HFFc6 (cell line): ENCODE measurements at places on chromosomes 12 and 14.

DNA sequence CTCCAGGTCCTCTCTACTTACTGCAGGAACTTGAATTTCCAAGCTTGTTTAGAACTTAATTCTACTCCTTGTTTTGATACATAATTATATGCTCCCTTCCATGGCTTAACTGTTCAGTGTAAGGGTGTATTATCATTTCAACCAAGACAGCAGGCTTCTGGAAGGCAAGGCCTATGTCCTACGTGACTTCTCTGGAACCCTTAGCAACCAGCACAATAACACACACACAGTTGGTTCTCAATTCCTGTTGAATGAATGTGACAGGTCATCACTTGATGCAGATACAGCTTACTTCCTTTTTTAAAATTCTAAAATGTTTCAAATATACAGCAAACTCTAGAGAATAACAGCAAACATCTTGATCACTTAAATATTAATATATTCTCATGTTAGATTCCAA, 77.7 kb upstream of the COCH start:
- H3K36me3 ChIP-seq: no peaks in the 10 kb centered on the region
- DNase-seq: no peak
- no peak overlapping the region for H3K4me3 ChIP-seq
- no peak overlapping the region for H3K27ac ChIP-seq
- H3K27me3 ChIP-seq: peaks cover 4% of the 10 kb centered on the region; the same call in 1 of the 2 replicates
- H3K4me1 ChIP-seq: no peaks in the 10 kb centered on the region

- peaks cover 7% of the 10 kb centered on the region; the same call in 1 of the 2 replicates for H3K27me3 ChIP-seq
- H3K4me1 ChIP-seq: no peaks in the 10 kb centered on the region
- no peaks in the 10 kb centered on the region for H3K36me3 ChIP-seq
- no peak overlapping the region for H3K4me3 ChIP-seq
Observed at GRCh38 chr14:90905531-90905930, 89.3 kb upstream of the TTC7B start.

DNA sequence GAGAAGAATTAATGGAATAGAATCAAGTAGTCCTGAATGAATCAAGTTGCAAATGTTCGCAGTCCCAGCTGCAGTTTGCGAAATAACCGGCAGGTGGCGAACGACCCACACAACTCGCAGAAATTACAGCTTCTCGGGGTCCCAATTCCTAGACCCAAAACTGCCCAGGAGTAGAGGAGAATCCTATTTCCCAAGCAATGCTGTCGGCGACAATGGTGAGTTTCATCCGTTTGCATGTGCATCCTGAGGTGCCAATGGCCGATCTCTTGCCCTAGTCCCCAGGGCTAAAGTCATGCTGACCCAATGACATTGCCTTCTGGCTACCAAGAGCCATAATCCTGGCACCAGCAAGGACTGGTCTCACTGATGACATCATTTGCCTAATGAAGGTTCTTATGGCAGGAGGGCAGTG, 8.5 kb upstream of the ASCL1 start:
- no peaks in the 10 kb centered on the region for H3K4me1 ChIP-seq
- no peaks in the 10 kb centered on the region for H3K36me3 ChIP-seq
- no peak for DNase-seq
- peaks cover 9% of the 10 kb centered on the region; the same call in 1 of the 2 replicates for H3K27me3 ChIP-seq

DNA sequence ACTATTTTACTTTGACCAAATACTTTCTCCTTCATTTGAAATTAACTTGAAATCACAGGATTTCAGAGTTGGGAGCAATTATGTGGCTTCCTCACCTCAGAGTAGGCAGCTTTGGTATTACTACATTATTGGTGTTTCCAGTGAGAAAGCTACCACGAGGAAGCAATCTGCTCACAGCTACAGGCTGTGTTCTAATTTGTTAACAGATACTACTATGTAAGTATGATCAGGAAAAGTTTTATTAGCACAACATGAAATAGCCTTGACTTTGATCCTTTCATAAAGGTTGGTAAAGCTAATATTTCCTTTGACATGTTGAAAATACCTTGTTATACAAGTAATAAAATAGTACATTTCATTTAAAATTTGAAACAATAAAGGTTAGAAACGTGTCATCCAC, 30.6 kb downstream of the TAOK3 start:
- no peaks in the 10 kb centered on the region for H3K27me3 ChIP-seq
- no peak for DNase-seq
- peaks cover 41% of the 10 kb centered on the region for H3K4me1 ChIP-seq
- H3K27ac ChIP-seq: no peak overlapping the region; the same call in 1 of the 2 replicates

- peaks cover 14% of the 10 kb centered on the region; the same call in 1 of the 2 replicates for H3K4me1 ChIP-seq
- H3K36me3 ChIP-seq: no peaks in the 10 kb centered on the region
- H3K27me3 ChIP-seq: no peaks in the 10 kb centered on the region; the same call in 1 of the 2 replicates
- H3K4me3 ChIP-seq: no peak overlapping the region
- no peak overlapping the region for H3K27ac ChIP-seq
- DNase-seq: no peak
Observed at GRCh38 chr12:114895827-114896226, 211.9 kb upstream of the TBX3 start.

GRCh38 chr14:96217376-96217913, 12.8 kb downstream of the BDKRB2 start:
- H3K4me3 ChIP-seq: no peak overlapping the region
- DNase-seq: no peak
- H3K36me3 ChIP-seq: peaks cover 11% of the 10 kb centered on the region
- no peak overlapping the region for H3K27ac ChIP-seq

DNA sequence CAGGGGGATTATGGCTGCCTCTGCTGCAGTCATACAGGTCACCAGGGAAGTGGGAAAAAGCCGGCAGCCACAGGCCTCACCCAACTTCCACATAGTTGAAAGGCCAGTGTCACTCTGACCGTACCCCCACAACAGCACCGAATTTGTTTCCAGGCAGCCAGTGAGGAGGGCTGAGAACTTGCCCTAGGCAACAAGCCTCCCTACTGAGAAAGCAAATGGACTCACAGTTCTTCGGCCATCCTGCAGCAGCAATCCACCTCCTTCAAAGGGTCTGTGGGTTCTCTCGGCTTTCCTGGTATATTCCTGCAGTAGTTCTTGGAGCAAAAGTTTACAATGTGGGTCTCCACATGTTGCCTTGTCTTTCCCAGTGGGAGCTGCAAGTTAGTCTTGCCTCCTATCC, 251.3 kb downstream of the ETNK1 start:
- no peak for DNase-seq
- no peaks in the 10 kb centered on the region for H3K27me3 ChIP-seq
- no peaks in the 10 kb centered on the region for H3K36me3 ChIP-seq
- no peak overlapping the region for H3K27ac ChIP-seq
- no peak overlapping the region for H3K4me3 ChIP-seq
- no peaks in the 10 kb centered on the region for H3K4me1 ChIP-seq

DNA sequence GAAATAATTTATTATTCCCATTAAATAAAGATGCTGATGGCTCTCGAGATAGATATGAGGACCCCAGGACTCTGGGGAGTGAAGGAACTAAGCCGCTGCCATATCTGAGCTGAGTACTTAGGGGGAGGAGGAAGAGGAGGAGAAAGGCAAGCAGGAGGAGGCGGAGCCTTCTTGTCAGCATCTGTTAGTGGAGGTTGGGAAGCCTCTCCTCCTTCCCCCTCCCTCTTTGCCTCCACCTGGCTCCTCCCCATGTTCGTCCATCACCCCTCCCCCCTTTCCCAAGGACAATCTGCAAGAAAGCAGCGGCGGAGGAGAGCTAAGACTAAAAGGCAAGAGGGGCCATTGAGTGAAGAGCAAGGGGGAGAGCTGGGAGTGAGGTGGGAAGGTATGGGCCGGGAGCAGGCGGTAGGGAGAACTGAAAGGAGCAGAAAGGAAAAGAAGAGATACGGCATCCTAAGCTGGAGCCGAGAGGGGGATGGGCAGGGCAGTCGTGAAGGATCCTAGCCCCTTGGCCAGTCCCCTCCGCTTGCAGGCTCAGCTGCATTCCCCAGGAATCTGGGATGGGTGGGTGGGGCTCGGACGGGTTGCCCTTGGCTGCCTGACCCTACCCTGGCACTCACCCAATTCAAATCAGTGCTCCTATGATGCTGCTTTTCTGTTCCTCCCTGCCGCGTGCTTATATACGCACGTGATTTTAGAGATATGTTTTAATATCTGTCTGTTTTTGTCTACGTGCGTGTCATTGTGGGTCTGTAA, at the start of gene PFKM:
TSS of gene PFKM (plus strand) at position 287 of the 756 bp plus-strand sequence. CDS start 3,411 bp downstream, outside the sequence.
- peak within 1 kb of the TSS; percentile 99 for H3K4me3 ChIP-seq
- peaks cover 32% of the 10 kb centered on the region for H3K4me1 ChIP-seq
- no peaks in the 10 kb centered on the region; the same call in 1 of the 2 replicates for H3K36me3 ChIP-seq

- no peak overlapping the region for H3K4me3 ChIP-seq
- H3K27ac ChIP-seq: no peak overlapping the region
- H3K27me3 ChIP-seq: peaks cover 4% of the 10 kb centered on the region; the same call in 1 of the 2 replicates
- H3K4me1 ChIP-seq: no peaks in the 10 kb centered on the region
- H3K36me3 ChIP-seq: no peaks in the 10 kb centered on the region
Observed at GRCh38 chr12:18882690-18883089, 144.8 kb downstream of the CAPZA3 start.

DNA sequence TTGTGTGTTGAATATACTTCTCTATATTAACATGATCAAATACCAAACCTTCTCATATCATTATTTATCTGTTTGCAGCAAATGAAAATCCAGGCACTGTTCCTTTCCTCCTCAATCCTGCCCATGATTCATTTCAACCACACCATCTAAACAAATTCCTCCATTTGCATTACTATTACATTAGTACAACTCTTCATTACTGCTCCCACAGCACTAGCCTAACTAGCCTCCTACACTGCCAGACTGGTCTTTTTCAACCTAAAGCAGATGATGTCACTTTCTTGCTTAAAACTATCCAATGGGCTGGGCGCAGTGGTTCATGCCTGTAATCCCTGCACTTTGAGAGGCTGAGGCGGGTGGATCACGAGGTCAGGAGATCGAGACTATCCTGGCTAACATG, 117.3 kb upstream of the MYF6 start:
- H3K4me1 ChIP-seq: peaks cover 81% of the 10 kb centered on the region
- peak; percentile 38 for DNase-seq
- peak overlapping the region; percentile 79 for H3K27ac ChIP-seq
- peaks cover 47% of the 10 kb centered on the region for H3K36me3 ChIP-seq

DNA sequence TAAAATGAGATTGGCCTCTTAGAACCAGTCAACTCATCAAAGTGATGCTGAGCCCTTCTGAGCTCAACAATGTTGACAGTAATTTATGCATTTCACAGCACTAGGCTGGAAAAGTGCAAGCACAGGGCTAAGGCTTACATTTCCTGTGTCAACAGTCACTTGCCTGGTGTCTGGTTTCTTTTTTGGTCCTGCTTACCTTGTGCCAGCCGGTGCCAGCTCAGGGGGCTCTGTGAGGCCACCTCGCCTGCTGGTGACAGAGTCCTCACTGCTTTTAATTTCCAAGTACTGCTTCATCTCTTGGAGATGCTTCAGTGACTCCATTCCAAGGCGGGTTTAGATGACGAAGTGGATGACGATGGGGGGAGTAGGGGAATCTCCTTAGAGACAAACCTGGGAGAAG, 53.1 kb upstream of the KCNA1 start:
- H3K4me3 ChIP-seq: no peak overlapping the region
- no peaks in the 10 kb centered on the region for H3K36me3 ChIP-seq

DNA sequence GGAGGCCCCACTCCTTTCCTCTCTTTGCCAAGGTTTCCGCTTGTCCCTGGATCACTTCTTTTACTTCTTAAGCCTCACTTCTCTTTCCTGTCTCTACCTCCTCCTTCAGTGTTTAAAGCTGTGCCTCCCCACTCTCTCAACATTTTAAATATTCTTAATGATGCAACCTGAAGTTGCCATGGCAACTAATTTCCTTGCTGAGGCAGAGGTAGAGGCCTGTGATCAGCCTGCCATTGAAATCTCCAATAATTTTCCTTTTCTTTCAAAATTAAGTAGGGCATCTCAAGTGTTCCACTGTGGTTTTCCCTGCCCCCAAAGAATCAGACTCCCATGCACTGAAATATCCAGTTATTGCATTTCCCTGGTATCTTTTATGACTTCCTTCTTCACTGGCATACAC, 108.6 kb upstream of the VRK1 start:
- H3K27ac ChIP-seq: no peak overlapping the region
- H3K4me1 ChIP-seq: no peaks in the 10 kb centered on the region
- no peak overlapping the region for H3K4me3 ChIP-seq
- H3K27me3 ChIP-seq: peaks cover 6% of the 10 kb centered on the region
- no peak for DNase-seq
- H3K36me3 ChIP-seq: no peaks in the 10 kb centered on the region; the same call in 1 of the 2 replicates

- H3K27me3 ChIP-seq: peaks cover 2% of the 10 kb centered on the region; the same call in 1 of the 2 replicates
- H3K36me3 ChIP-seq: peaks cover 27% of the 10 kb centered on the region
- no peaks in the 10 kb centered on the region for H3K4me1 ChIP-seq
- DNase-seq: no peak
- H3K27ac ChIP-seq: no peak overlapping the region
Observed at GRCh38 chr12:131940141-131940547, 9.6 kb upstream of the EP400 start.

DNA sequence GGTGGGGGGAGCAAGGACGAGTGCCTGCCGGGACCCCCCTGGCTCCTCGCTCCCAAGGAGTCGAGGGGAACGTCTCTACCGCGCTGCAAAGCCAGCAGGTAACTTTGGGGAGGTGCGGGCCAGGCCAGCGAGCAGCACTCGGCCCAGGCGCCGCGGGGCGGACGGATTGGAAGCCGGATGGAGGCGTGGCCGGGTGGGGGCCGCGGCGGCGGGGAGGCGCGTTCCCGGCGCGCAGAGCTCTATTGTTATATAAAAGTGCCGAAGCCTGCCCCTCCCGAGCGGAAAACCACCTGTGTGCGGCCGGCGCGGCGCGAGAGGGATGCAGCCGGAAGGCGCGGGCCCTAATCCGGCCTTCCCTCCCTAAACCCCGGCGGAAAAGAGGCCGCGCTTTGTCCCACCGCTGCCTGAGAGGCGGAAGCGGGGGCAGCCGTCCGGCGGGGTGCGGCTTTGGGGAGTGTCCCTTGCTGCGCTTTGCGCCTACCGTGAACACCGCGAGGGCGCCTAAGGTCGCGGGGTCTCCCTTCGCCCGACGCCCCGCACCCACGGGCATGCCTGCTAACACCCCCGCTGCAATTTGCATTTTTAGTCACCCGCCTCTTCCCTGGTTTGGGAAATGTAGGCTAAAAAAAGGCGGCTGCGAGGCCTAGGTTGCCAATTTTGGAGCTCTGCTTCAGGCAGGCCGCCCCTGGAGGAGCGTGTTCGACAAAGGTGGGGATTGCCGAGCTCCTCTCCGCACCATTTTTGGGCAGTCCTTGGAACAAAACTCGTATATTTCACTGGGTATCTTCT, 1.7 kb upstream of the DUSP6 start:
- H3K36me3 ChIP-seq: peaks cover 42% of the 10 kb centered on the region
- peak overlapping the region; percentile 96 for H3K4me3 ChIP-seq
- peaks cover 16% of the 10 kb centered on the region for H3K27me3 ChIP-seq
- H3K27ac ChIP-seq: peak overlapping the region; percentile 95
- peaks cover 45% of the 10 kb centered on the region for H3K4me1 ChIP-seq
- DNase-seq: peak; percentile 62

GRCh38 chr12:1703771-1704722, 13.2 kb downstream of the ADIPOR2 start:
- no peaks in the 10 kb centered on the region for H3K27me3 ChIP-seq
- DNase-seq: no peak
- H3K36me3 ChIP-seq: peaks cover 3% of the 10 kb centered on the region; the same call in 1 of the 2 replicates
- no peak overlapping the region for H3K4me3 ChIP-seq
- no peak overlapping the region for H3K27ac ChIP-seq

GRCh38 chr12:2986876-2987275, 27.7 kb downstream of the TEAD4 start:
- H3K4me3 ChIP-seq: no peak overlapping the region
- H3K4me1 ChIP-seq: peaks cover 10% of the 10 kb centered on the region
- no peak overlapping the region for H3K27ac ChIP-seq
- no peak for DNase-seq
